ENCODE measurements at places on chromosomes 4 and X.

DNA sequence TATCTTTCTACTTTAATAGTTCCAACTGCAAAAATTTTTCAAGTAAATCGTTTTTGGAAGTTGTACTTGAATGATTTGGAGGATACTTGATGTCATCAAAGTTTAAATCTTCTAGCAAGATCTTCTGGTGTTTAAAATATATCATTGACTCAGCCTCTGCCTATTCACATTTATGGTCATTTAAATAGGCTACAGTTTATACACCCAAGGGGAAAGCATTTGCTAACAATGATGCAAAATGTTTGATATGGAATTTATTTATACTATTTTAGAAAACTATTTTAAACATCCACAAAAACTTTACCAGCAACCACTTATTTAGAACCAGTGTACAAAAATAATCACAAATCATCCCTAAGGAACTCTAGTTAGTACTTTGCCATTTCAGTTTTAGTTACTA lies 123.3 kb upstream of the STIM2 start:
- DNase-seq: no peak

- no peak for DNase-seq
Observed at GRCh38 chrX:40285876-40286275, 188.1 kb upstream of the BCOR start.

- DNase-seq: no peak
Observed at GRCh38 chrX:3811331-3812311, 98.2 kb upstream of the PRKX start.

DNA sequence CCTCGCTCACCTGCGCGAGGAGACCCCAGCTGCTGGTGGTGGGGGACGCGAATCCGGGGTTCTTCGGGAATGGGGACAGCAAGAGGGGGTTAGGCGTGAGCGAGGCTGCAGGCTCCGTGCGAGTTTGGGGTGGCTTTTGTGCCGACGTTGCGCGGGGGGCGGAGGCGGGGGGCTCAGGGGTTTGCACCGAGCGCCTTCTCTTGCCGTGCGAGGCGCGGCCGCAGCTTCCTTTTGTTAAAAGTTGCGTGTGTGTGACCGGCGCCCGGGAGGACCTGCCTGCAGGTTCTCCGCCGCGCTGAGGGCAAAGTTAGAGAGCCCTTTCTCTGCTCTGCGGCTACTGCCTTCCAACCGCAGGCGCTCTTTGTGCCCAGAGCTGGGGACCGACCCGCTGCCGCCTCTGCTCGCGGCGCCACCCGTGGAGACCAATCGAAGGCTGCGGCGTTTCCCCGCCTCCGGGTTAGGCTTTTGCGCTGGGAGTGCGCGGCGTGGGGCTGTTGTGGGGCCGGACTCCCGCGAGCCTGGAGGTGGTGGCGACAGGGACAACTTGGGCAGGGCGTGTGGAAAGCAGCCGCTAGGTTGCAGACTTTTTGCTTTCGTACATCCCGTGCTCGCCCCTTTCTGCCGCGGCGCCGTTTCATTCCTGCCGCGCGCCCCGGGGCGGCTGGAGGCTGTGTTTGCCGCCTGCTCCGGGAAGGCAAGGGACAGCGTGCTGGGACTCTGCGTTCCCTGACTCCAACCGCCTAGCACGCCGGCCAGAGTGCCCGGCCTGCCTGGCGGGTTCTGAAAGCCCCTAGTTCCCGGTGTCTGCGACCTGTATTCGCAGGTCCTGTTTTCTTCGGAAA lies 716 bp downstream of the KIT start:
- DNase-seq: no peak

DNA sequence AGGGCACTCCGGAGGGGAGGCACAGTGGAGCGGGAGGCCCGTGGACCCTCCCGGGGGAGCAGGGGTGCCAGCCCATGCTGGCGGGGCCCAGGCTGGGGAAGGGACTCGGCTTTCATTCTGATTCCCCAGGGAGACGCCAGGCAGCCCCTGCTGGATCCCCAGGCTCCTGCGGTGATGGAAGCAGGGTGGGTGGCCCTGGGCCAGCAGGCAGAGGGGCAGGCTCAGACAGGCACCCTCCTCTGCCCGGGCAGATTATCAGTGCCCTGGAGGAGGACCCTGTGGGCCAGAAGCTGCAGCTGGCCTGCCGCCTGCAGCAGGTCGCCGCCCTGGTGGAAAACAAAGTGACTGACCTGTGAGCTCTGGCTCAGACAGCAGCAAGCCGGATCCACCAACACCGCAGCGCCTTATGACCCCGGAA lies 2.1 kb upstream of the SRPK3 start:
- no peak for DNase-seq

DNA sequence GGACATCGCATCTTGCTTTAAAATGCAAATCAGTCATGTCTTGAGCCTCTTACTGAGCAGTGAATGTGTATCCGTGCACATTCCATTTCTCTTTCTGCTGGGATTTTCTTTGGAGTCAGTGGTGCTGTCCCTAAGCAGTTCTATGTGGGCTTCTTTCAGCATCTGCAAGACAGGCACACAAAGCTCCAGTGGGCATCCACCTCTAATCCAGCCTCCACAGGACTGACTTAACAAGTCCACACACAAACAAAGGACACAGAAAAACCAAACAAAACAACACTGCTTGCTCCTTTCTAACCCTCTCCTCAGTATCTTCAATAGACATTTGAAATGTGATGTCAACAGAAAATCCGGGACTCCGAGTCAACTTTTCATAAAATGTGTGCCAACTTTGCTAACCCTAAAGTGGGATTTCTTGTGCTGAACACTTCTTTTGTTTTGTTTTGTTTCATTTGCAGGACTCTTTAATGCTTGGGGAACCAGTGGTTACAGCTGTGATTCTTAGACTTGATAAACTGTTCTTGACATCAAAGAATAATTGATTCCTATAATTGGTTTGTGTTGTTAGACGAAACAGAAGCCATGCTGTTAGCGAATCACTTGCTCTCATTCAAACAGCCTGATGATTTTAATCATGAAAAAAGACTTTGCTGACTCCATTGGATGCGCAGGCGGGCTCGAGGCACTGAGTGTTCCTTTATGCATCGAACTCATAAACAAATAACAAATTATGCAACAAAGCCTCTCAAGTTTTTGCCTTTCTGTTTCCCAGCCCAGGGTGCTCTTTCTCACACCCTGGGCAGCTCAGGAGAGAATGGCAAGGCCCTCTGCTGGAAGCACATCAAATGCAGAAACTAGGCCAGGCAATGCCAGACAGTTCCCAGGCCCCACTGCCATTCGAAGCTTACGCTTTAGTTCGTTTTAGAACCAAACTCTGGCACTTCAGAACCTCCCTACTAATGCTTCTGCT lies 20.1 kb downstream of the ETNPPL start:
- DNase-seq: no peak

- DNase-seq: no peak
Observed at GRCh38 chr4:87249332-87250019, 29.1 kb upstream of the KLHL8 start.

DNA sequence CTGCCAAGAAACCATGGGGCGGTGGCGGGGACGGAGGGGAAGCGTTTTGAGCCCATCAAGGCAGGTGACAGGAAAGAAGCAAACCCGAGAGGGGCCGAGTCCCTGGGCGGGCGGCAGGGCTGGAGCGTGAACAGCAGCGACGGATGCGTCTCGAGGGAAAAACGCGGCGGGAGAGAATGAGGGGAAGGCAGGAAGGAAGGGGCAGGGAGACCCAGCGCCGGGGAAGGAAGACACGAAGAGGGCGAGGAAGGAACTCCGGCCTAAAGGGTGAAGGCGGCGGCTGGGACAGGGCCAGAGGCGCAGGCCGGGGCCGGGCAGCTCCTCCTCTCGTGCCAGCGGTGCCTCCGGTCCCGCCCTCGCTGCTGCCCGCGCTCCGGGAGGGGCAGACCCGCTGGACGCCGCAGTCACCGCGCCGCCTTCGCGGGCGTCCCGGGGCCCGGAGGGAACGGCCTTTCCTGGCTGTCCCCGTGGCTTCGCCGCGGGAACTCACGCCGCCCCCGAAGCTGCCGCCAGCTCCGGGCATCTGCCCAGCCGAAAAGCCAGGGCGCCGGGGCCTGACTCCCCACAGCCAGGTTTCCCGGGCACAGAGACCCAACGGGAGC lies 751 bp upstream of the RGS12 start:
- DNase-seq: no peak

- peak; percentile 39 for DNase-seq
Observed at GRCh38 chr4:80171251-80171650, 26.1 kb upstream of the PRDM8 start.

- DNase-seq: no peak
Observed at GRCh38 chr4:69589884-69590283, 49.6 kb downstream of the UGT2A2 start.

- no peak for DNase-seq
Observed at GRCh38 chrX:65528293-65528692, 6.3 kb downstream of the LAS1L start.

DNA sequence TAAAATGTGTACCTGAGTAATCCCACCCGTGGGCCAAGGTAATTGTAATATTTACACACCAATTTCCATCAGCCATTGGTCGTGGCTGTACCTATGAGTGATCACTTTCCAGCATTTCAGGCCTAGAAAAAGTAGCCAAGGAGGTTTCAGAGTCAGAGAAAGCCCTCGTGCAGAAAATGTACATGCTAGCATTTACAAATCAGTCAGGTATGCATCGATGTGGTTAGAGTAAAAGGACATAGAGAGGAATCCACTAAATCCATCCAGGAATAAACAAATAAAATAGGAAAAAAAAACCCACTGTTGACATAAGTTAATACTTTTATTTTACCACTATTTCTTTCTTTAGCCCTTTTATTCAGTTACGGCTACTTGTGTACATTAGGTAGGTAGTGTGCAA lies 256.8 kb downstream of the TRIML1 start:
- no peak for DNase-seq

- DNase-seq: no peak
Observed at GRCh38 chr4:129344058-129344457, 248.1 kb downstream of the C4orf33 start.

DNA sequence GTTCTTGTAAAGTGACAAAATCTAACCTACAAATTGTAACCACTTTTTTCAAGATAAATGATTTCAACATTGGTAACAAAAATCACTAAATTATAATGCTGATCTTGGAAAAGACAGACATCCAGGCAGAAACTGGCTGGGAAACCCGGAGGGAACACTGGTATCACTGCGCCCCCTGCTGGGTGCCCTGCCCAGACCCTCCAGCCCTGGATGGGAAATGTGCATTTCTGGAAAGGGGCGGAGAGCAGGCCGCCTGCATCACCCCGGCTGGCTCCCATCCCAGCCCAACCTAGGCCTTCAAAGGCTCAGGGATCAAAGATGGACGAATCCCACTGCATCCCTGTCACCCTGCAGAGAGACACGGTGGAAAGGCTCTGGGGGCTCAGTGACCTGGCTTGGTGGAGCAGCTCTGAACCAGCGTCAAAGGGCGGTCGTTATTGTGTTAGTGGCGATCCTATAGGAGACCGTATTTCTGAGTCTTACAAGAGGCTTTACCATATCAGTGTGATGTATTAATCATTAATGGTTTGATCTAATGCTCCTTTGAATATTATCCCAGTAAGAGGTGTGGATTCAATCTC lies 37.3 kb downstream of the ACOX3 start:
- peak; percentile 44 for DNase-seq
